NCI-H1436 (cell line): ENCODE measurements at places on chromosomes 4 and X.

- no peak for DNase-seq
Measured at GRCh38 chr4:60313611-60314178, 886.4 kb upstream of the ADGRL3 start.

DNA sequence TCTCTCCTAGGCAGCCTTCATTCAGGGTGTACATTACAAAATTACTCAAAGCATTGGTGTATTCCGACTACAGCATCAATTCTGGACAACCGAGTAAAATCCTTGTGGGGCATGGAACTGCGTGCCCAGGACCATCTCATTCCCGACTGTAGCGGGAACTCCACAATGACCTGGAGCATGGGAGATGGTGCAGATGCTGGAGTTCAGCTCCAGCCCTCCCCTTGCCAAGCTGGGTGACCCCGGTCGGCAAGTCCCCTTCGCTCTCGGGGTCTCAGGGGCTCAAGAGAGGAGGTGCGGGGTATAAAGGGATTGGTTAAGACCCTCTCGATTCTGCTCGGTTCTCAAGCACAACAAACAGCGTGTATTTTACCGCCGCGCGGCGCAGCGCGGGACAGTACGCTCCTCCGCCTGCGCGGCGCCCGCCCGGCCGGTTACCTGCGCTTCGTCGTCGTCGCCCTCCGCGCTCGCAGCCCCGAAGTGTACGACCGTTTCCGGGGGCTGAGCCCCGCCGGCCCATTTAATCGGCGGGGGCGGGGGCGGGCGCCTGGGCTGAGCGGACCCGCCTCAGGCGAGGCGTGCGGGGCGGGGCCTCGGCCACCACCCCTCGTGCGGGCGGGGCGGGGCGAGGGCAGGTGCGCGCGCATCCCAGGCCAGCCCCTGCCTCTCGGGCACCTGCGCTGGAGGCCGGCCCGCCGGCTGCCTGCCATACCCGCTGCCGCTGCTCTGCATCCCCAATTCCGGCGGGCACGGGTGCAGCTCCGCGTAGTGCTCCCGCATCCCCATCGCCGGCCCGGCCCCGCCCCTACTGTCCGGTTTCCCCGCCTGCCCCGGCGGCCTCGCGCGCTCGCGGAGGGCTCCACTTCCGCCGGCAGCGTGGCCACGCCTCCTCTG, at the start of gene G6PD:
TSS of gene G6PD (minus strand) at position 493 of the 891 bp plus-strand sequence. CDS start 691 bp downstream, outside the sequence.
- peak; percentile 80 for DNase-seq

DNA sequence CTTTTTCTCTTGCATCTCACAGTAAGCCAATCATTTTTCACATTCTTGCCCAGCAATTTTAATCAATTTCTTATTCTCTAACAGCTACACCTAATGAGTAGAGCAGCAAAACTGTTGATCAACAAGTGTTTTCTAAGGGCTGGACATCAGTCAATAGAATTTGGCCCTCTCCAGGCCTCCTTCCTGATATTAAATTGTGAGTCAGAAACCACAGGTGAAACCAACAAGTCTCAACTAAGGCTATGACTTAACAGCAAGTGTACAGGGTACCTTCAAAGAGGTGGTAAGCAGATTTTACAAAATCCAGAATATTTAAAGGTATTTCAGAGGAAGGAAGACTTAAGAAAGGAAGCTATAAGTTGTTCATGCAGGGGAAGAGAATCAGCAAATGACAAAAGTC, 156.5 kb upstream of the ARHGAP24 start:
- DNase-seq: no peak

- no peak for DNase-seq
Measured at GRCh38 chr4:185424905-185425646, 688 bp downstream of the UFSP2 start.

DNA sequence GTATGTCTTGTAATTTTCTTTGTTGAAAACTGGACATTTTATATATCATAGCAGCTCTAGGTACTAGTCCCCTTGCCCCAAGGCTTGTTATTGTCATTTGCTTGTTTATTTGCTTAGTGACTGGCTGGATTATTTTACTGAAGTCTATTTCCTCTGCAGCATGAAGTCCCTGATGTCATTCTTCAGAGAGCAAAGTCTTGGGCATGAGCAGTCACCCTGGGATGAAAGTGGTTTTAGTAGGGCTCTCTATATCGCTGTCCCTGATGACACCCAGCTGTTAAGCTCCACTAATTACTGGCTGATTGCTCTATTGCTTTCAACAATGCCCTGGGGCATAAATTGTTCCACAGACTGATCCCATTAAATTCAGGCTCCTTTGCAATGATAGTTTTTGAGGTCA, 113.5 kb upstream of the USP9X start:
- peak; percentile 11 for DNase-seq

- no peak for DNase-seq
Measured at GRCh38 chr4:76723924-76724323, 174.0 kb downstream of the SOWAHB start.

DNA sequence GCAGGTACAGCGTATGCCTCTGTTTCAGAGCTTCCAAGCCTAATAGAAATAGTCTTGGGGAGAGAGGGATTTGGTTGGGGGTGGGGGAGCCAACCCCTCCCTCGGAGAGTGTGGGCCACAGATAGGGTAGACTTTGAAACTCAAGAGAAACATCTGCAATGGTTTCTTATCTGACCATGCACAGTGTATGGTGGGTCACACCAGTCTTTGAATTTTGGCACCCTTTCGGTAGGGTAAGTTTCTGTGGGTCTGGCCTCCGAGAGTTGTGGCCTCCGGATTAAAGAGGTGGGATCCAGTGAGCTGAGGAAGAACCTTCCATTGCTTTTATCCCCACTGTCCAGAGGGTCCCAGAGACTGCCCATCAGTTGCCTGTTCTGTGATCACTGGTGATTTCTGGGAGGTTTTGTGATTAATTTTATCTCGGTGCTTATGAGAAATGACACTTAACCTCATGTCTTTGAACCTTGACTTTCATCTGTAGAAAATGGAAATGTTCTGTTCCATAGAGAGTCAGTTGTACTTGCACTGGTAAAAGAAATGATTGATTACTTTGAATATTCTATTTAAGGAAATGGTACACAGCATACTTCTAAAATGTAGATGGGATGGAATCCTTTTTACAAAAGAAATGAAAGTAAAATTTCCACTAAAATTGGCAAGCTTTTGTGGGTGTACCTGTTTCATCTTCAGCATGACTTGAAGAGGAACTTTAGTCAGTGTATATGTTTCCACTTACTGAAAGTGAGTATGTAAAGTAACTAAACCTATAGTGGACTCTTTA, 62.7 kb downstream of the TMEM131L start:
- DNase-seq: no peak

DNA sequence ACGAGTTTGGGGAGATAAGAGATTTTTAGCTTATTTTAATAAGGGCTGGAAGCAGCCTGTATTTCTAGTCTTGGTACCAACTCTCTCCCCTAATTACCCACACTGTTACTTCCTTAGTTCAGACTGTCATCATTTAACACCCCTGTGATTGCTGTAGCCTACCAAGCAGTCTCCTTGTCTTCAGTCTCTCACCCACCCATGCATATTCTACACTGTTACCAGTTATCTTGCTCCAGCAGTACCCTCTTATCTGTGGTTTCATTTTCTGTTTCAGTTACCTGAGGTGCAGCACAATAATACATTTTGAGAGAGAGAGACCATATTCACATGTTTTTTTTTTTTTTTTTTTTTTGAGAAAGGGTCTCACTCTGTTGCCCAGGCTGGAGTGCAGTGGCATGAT, 80.2 kb downstream of the DIAPH2 start:
- DNase-seq: no peak

DNA sequence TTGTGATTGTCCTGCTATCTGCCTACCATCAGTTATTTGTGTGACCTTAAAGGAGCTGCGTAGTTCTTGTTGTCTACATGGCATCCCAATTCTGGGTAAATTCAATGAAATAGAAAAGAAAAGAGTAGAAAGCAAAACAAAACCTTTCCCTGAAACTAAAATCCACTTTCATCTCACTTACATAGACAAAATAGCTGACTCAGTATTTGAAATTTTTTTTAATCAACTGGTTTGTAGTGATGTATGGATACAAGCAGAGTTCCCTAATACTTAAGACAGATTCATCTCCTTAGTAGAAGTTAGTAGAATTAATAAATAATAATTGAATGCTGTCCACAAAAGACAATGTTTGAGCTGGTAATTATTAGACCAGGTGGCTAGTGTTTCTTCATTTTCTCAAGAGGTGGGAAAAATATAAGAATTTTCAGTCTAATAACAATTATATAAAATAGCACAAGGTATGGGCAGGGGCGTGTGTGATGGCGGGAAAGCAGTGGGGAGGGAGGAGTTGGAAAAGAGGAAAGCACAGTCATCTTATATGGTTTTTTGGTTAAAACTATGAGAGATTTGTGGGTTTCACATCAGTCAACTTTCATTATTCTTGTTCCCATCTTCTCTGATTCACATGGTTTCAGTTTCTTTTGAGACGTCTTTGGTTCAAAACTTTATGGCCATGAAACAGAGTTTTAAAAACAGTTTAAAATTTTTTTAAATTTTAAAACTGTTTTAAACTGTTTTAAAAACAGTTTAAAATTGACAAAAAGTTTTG, 275.2 kb downstream of the SPRY1 start:
- DNase-seq: no peak

DNA sequence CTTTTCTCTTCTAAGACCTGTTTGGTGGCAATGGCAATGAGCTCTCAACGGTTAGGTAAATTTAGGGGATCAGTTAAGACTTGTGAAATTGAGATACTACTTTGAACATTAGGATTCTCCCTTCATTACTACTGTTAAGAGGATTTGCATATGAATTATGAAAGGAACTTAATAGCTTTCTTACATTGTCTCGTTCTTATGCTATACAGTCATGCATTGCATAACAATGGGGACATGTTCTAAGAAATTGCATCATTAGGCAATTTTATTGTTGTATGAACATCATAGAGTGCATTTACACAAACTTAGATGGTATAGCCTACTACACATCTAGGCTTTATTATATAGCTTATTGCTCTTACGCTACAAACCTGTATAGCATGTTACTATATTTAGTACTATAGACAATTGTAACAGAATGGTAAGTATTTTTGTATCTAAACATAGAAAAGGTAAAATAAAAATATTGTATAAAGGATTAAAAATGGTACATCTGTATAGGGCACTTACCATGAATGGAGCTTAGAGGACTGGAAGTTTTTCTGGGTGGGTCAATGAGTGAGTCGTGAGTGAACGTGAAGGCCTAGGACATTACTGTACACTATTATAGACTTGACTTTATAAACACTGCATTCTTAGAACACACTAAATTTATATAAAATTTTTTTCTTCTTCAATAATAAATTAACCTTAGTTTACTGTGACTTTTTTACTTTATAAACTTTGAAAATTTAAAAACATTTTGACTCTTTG, 62.5 kb downstream of the PAQR3 start:
- no peak for DNase-seq
